ENCODE measurements at places on chromosomes 5 and 9.
A peak's percentile ranks its signal among the peaks of the same experiment; 100 is the strongest.

DNA sequence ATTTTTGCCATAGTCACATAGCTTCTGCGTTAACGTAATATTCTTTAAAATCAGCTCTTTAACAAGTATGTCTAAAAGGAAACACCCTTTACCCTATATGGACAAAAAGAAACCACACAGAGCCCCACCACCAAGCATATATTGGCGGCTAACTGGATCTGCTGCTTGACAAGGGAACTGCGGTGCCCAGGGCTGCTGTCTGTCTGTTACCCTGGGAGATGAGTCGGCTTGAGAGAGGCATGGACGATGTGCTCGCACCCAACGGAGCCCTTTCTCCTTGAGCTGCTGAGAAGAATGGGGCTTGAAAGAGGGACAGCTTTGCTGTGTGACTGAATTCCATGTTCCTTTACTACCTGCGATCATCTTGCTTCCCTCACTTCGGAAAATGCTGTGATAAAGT lies 158.6 kb upstream of the SHB start:
- peak; percentile 32 for DNase-seq

GRCh38 chr5:68673106-68673822 lies 420.6 kb upstream of the SLC30A5 start:
- no peak for DNase-seq

DNA sequence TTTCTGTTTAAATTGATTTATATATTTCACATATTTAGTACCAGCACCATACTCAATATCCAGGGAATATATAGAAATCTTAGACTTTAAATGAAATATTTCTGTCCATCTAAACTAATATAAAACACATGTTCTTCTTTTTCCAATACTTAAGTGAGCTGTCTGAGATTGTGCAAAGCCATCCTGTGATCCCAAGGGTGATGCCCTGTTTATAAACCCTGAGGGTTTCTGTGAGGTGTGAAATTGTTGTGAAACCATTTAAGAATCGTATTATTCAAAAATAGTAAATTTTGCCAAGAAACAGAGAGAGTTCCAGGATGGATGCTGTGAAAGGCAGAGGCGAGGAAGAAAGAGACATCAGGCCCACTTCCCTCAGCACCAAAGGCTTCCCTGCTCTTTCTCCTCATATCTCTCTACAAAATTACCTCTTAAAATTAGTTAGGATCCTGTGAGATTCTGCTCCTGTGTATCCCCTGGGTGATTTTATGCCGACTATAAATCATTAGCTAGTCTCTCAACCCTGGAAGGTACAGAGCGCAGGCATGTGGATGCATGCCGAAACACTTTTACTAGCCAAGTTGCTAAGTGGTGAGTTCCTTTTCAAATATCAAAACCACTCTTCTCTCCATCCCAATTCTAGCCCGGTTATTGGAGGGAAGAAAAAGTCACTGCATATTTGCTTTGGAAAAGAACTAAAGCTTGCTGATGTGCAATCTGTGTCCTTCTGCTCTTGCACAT lies 183.0 kb downstream of the GLIS3 start:
- DNase-seq = no peak

- DNase-seq = peak; percentile 62
Measured at GRCh38 chr5:6730407-6730806, 17.2 kb downstream of the TENT4A start.

- DNase-seq = no peak
Measured at GRCh38 chr9:115036691-115037090, 81.3 kb downstream of the TNC start.

DNA sequence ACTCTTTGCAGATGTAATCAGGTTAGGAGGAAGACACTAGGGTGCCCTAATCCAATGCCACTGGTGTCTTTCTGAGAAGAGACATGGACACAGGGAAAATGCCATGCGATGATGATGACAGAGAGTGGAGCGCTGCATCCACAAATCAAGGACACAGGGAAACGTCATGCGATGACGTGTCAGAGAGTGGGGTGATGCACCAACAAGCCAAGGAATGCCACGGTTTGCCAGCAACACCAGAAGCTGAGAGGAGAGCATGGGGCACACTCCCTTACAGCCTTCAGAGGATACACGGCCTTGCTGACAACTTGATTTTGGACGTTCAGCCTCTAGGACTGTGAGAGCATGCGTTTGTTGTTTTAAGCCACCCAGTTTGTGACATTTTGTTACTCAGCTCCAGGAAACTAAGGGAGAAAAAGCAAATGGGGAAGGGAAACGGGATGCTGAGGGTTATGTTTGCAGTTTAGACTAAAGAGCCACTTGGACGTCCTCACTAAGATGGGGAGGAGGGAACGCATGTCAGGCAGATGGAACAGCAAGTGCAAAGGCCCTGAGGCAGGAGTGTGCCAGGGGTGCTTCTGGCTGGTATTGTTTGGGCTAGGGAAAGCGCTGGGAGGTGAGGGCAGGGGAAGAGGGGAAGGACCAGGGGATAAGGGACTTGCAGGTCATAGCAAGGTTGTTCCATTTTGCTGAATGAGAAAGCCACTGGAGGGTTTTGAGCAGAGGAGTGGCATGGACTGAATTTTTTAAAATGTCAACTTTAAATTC lies 2.5 kb upstream of the TENT4A start:
- DNase-seq = no peak

- peak; percentile 37 for DNase-seq
Measured at GRCh38 chr5:171311322-171312077, 2.5 kb downstream of the TLX3 start.

GRCh38 chr9:90069085-90069484 lies 464.3 kb downstream of the GADD45G start:
- DNase-seq = no peak

GRCh38 chr5:19605846-19606407 lies 382.1 kb downstream of the CDH18 start:
- DNase-seq = no peak

GRCh38 chr5:27124590-27124989 lies 86.2 kb upstream of the CDH9 start:
- no peak for DNase-seq

- DNase-seq = no peak
Measured at GRCh38 chr5:2737273-2738155, 14.0 kb downstream of the IRX2 start.

GRCh38 chr9:107397076-107398044 lies 92.2 kb downstream of the KLF4 start:
- DNase-seq = peak; percentile 7

- DNase-seq = peak; percentile 65
Measured at GRCh38 chr5:101678481-101679193, 617.4 kb downstream of the SLCO4C1 start.

- DNase-seq = no peak
Measured at GRCh38 chr9:114694146-114694545, 12.2 kb upstream of the TEX48 start.

DNA sequence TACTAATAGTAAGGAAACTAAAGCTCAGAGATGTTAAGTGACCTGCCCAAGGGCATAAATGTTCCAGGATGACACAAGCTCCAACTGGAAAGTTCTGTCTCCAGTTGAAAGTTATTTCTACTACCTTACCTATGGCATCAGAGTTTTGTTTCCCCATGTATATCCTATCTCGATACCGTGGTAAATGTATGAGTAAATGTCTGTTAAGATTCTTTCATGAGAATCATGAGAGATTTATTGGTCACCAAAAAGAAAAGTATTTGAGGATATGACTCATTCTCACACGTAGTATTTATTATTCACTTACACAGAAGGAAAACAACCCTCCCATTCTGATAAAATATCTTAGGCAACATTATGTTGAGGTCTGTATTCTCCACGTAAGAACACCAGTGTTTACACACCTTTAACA lies 11.1 kb upstream of the SHOC1 start:
- DNase-seq = no peak

GRCh38 chr9:101540069-101540468 lies 6.4 kb downstream of the RNF20 start:
- no peak for DNase-seq

- no peak for DNase-seq
Measured at GRCh38 chr5:59921816-59922215, 28.3 kb upstream of the PDE4D start.

- no peak for DNase-seq
Measured at GRCh38 chr9:111952559-111952958, 55.9 kb downstream of the UGCG start.

DNA sequence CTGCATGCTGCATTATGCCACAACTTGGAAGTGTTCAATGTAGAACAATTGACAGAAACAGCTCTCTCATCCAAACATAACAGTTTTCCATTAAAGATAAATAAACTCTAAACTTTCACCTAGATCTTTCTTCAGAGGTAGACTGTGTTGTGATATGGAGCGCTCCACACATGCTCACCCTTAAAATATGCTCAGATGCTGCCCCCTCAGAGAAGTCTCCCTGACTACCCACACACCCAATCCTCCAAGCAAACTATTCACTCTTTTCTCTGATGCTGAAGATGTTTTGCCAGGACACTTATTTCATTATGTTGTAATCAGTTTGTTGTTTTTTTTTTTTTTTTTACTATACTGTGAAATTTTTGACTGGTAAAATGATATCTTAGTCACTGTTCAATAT lies 206.6 kb upstream of the RASA1 start:
- no peak for DNase-seq

DNA sequence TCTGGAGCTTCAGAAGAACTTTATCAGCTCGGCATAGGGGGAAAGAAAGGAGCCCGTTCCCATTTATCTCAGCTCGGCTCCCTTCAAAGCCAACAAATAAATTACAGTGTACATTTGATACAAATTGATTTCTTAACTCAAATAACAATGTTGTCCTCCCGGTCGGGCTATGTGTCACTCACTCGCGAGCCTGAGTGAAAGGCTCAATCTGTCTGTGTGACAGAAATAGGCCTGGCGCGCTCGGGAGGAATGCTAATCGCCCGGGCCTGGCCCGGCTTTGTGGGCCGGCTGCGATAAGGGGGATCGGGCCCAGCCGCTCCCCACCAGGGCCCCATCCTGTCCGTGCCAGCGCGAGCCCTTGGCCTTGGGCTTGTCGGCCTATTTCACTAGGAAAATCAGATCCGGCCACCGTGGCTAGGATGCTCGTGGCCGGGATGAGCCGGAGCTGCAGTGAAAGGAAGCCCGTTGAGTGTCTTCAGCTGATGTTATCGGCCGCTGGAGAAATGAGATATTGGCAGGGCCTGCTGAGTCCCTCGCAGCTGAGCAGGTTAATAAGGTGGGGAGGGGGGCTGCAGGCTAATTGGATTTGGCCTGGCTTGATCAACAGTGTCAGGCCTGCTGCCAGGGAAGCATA lies 258.7 kb downstream of the IRX1 start:
- DNase-seq = no peak

DNA sequence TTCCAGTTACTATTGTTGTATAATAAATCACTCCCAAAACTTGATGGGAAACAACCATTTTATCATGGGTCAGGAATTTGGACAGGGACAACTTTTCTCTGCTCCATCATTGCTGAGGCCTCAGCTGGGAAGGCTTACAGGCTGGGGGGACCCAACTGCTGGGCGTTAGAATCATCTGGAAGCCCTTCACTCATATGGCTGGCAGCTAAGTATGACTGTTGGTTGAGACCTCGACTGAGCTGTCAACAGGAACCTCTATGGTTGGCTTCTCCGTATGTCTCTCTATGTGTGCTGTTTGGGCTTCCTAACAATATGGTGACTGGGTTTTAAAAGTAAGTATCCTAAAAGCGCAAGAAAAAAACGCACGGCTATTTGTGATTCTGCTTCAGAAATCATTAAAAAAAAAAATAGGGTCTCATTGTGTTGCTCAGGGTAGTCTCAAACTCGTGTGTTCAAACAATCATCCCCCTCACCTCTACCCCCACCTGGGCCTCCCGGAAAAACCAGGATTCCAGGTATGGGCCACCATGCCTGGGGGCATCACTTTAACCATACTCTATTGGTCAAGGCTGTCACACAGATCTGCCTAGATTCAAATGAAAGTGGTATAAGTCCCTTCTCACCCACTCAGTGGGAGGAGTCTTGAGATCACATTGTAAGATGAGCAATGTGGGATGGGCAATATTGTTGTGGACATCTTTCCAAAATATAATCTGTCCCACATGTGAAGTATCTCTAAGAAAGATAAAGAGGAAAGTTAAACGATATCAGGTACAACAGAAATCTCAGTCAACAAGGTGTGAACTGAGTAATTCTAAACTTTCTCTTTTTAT lies 15.2 kb downstream of the FNBP1 start:
- no peak for DNase-seq

- no peak for DNase-seq
Measured at GRCh38 chr9:129385211-129385934, 207.3 kb upstream of the IER5L start.

DNA sequence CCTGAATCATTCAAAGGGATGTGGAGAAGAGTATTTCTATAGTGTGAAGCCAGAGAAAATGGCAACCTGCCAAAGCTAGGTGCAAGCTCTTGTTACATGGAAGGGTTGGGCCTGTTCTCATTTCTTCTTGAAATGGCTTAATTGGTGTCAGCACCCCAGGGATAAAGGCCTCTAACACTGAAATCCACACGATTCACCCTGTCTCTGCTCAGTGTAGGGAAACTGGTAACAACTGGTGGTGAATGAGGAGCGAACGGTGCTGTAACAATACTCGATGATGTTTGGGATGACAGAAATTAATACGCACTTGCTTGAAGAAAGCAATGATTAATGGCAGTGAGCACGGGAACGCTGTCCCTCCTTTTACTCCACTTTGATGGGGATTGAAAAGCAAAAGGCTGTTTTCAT lies 16.2 kb downstream of the PBX3 start:
- no peak for DNase-seq

DNA sequence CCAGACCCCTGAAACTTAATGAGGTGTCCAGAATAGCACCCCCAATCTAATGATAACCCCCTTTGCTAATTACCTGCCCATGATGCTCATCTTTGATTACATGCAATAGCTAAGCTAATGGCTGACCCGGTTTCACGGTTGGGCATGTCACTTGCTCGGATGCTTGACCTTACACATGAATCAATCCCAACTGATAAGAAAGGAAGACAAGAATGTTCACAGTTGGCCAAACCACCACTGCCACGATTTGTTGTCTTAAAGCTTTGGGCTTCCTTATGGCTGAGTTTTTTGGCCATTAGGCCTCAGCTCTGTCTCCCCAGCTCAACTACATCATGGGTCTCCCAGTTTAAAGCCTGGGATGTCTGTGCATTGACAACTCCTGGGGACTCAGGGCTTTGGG lies 53.1 kb upstream of the TGFBR1 start:
- no peak for DNase-seq

- no peak for DNase-seq
Measured at GRCh38 chr5:140135127-140135526, 9.4 kb downstream of the IGIP start.

GRCh38 chr9:90001747-90002146 lies 396.9 kb downstream of the GADD45G start:
- DNase-seq = no peak

DNA sequence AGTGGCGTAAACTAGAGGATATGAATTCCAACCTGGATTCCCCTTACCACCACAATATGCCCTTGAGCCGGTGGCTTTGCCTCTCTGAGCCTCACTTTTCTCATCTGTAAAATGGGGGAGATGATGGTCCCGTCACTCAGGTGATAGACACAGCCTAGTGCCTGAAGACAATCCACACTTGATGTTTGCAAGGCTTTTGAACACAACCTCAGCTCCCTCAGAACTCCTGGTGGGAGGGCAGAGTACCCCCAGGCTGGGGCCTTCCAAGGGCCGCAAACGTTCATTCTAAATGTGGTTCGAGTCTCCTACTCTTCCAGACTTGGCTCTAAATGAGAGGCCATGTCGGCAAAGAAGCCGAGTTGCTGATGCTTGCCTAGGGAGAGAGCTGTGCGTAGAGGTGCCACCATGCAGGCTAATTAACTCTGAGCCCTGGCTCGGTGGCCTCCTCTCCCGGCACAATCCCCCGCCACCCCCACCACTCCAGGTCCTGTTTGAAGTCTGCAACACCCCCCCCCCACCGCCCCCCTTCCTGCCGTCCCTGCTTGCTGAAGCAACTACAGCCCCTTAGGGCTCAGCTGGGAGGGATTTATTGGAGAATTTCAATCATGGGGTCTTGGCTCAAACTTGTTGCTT lies 97.7 kb upstream of the LMX1B start:
- no peak for DNase-seq

- DNase-seq = no peak
Measured at GRCh38 chr5:1466631-1467265, 21.5 kb upstream of the SLC6A3 start.

Data from suppressor macrophage (primary cell).